Activated CD4-positive, alpha-beta memory T cell treated with anti-CD3 and anti-CD28 coated beads for 36 hours (primary cell): ENCODE measurements at places on chromosomes 4 and X. TPM values are rescaled to one million over a fixed set of nuclear protein-coding genes. Genes with fewer than 3 reads are reported as not detected.

The PGK1 gene
- 924 TPM for total RNA-seq

The RBM46 gene
- total RNA-seq = not detected

The AMTN gene
- total RNA-seq = not detected

The CHRDL1 gene
- not detected for total RNA-seq

GRCh38 chr4:140150636-140150885, 3.4 kb downstream of the MAML3 start:
- DNase-seq = peak; percentile 76

DNA sequence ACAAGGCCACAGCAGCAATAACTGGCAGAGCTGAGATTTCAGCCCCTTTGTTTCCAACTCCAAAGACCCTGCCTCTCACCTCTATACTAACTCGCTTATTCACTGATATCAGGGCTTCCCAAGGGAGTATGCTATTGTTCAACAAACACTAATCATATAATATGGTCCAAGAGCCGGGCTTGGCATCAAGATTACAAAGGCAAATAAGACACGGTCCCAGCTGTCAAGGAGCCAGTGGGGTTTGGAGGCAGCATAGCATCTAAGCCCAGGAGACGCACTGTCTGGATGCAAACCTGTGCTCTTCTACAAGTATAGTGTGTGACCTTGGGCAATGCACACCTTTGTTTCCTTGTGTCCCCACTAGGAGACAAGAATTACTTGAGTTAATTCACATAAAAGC, 28.7 kb downstream of the PAPSS1 start:
- no peak for DNase-seq

- peak; percentile 85 for DNase-seq
Measured at GRCh38 chrX:129961180-129962083, 21.0 kb upstream of the BCORL1 start.

DNA sequence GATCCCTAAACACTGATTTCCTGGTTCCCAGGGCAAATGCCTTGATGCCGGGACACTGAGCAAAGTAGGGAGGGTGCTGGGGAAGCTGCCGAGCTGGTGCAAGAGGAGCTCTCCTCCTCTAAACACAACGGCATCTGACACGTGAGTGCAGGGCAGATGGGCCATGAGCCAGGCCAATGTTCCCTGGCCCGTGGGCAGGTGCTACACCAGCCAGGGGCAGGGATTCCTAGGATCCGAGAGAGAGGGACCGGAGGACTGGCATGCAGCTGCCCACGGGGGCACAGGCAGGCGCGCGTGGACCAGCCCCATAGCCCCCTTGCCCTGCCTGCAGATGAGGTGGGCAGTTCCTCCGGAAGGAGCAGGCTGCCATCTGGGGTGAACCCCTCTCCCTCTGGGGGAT, 66.8 kb upstream of the AFAP1 start:
- DNase-seq = no peak

DNA sequence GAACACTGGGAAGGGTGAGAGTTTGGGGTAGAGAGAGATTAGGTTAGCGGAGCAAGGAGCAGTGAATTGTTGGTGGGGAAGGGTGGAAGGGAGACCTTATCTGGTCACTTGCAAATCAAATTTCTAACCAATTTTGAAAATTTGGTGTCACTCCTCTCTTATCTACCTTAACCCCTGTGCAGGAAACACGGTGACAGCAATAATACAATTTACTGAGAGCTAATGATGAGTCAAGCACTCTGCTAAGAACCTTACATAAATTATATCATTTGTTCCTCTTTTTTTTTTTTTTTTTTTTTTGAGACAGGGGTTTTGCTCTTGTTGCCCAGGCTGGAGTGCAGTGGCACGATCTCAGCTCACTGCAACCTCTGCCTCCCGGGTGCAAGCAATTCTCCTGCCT, 116.4 kb downstream of the C4orf51 start:
- no peak for DNase-seq

DNA sequence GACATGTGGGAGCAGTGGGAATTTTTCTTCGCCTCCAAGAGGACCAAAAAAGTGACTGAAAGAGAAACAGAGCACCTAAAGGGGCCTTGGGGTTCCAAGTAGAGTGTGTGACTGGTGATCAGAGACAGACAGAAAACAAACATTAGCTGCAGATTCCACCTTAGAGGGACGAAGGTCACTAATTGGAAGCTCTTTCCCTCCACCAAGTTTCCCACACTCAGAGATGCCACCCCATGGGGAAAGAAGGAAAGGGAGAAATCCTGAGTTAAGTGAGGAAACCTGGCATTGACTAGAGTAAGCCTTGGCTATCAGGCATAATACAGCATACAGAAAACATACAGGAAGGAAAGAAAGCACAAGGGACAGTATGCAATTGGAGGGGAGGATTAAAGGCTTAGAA, 90.9 kb downstream of the HNRNPD start:
- no peak for DNase-seq

DNA sequence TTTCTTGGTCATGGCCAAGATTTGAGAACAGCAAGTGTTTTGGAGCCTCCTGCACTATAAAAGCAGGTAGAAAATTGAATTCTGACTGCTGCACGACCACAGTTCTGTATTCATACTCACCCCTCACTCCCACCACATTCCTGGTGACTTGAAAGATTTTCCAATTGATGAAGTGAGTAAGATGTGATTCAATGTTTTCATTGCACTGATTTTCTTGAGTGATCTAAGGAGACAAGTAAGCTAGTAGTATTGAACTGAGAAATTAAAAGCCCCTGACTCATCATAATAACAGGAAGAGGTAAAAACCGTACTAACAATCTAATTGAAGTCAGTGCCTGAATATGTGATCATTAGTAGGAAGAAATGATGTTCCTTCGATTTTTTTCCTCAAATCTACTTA, 6.1 kb upstream of the SEC24D start:
- no peak for DNase-seq

DNA sequence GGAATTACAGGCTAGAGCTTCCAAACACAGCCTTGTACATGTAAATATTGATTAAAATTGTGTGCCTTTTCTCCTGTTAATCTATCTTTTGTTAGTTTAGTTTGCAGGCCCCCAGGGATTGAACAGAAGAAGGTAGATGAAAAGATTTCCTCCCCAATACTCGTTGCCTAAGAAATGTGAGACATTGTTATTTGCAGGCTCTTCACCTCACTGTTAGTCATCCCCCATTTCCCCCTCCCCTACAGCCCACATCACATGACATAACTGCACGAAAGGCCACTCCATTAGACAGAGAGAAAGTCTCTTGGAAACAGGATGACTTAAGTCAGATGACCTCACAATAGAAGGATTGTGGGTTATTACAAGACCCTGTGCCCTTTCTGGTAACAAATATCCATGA, 13.3 kb upstream of the MID1 start:
- no peak for DNase-seq

- no peak for DNase-seq
Measured at GRCh38 chr4:77510367-77510766, 95.3 kb upstream of the CXCL13 start.

DNA sequence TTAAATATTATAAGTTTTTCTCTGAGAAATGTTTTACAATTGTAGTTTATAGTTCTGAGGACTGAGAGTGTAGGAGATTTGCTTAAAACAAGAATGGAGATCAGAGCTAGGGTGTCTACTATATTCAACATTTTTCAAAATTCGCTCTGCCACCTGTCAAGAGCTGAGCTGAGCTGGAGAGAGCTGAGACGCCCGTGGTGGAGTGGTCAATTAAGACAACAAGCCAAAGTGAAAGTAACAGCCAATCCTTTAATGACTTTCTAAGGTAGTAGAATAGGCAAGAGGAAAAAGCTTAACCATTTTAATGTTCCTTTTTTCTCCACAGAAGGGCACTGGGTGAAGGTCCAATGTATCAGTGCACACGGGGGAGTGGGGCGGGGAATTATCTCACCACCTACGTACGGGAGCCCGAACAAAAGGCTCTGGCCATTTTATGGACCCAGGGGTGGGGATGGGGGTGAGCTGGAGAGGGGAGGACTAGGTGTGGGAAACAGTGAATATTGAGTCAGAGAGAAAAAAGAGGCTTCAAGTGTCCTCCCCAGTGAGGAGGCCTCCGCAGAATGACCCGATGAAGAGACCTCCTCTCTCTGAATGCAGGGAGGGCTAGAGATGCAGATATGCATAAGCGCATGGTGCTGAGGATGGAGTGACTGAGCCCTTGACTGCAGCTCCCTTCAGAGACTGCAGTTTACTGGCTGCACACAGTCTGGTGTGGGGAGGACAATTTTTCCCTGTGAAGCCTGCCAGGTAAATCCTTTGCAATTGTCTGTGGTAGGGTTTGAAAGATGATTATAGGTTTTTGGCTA, 60.8 kb downstream of the SPCS3 start:
- DNase-seq = no peak
